Retina (tissue), 1 donor: ENCODE measurements at places on chromosomes 11 and 22.

- no peak for DNase-seq
These were observed 124.5 kb downstream of the KCNQ1 start for GRCh38 chr11:2569321-2569721.

DNA sequence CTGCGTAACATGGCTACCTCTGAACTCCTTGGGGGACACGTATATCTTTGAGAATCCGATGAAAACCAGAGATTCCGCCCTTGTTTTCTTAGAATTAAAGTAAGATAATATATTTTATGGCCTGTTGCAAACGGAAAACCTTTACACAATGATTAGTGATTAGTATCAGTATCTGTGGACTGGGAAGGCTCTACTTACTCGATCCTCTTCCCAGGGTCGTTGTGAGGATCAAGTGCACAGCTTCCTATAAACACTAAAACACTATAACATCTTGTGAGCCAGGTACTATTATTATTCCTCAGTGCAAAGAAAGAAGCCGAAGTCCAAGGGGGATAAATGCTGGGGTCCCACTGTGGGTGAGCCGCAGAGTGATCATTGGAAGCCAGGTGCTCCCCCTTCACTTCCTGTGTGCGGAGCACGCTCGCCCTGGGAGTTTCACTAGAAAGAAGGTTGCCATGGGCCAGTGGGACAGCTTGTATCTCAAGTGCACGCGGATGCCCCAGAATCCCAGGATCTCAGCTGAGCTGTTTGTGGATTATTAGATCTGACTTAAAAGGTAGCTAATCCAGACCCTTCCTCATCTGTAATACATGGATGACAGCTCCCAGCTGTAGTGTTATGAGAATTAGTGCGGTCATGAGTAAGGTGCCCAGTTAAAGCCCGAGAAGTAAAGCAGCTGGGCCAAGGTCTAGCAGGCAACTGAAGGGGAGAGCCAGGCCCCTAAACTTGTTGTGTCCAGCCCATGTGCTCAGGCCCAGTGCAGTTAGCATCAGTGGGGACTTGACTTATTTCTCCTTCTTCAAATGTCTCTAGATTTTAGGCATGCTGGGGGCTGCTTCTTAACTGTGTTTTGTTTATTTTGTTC is 839 bp downstream of the CBY1 start:
- peak; percentile 68 for DNase-seq

DNA sequence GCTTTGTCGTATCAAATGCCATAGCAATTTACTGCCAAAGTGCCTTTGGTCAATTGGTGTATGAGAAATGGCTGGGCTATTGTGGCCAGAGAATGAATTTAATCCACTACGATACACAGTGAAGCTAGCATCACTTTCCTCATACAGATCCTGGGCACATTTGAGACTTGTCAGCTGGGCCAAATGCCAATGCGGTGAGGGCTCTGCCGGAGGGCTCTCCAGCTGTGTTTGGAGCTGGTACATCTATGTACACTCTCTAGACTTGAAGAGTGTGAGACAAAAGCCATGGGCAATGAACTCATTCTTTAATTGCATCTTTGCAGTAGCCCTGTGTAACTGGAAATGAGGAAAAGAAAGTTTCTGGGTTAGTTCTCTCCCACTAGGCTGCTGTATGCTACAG is 1052.9 kb downstream of the NTM start:
- no peak for DNase-seq

DNA sequence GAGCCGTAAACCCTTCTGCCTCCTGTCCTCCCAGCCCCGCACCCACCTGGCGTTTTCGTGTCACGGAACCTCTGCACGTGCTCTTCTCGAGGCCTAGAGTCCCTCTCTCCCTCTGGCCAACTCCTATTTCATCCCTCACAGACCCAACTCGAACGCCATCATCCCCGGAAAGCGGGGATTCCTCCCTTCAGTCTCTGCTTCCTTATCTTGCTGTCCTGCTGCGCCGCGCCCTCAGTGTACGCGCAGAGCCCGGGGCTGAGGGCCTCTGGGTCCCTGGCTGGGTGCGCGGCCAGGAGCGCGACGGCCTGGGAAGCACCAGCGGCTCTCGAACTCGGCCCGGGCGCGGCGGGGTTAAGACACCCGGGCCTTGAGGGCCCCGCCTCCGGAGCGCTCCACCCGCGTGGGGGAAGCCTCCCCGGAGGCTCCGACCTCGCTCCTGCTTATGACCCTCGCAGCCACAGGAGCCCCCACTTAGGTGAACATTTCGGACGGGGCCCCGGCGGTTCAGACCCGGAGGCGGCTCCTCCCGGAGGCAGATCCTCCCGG is 398 bp upstream of the ATG16L2 start:
- DNase-seq = peak; percentile 96

- DNase-seq = no peak
These were observed 274.4 kb upstream of the SYN3 start for GRCh38 chr22:33332538-33332937.

- no peak for DNase-seq
These were observed 47.8 kb upstream of the PTPRJ start for GRCh38 chr11:47932544-47932943.

- no peak for DNase-seq
These were observed 323.7 kb downstream of the MIAT start for GRCh38 chr22:26981111-26981510.

DNA sequence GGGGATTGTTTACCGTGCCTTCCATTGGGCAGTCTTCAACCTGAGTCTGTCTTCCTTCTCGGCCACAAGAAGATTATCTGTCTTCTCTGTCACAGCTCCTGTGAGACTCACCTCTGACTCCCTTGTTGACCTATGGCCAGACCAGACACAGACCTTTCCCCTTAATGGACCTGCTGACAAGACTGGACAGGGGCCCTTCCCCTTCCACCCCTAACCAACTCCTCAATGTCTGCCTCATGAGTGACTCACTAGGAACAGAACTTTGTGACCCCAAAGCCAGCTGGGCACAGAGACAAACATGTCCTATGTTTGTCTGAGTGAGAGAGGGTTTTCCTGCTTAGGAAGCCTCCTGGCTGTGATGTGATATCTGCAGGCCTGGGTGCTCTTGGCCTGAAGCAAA is 405.0 kb downstream of the BRD1 start:
- no peak for DNase-seq

DNA sequence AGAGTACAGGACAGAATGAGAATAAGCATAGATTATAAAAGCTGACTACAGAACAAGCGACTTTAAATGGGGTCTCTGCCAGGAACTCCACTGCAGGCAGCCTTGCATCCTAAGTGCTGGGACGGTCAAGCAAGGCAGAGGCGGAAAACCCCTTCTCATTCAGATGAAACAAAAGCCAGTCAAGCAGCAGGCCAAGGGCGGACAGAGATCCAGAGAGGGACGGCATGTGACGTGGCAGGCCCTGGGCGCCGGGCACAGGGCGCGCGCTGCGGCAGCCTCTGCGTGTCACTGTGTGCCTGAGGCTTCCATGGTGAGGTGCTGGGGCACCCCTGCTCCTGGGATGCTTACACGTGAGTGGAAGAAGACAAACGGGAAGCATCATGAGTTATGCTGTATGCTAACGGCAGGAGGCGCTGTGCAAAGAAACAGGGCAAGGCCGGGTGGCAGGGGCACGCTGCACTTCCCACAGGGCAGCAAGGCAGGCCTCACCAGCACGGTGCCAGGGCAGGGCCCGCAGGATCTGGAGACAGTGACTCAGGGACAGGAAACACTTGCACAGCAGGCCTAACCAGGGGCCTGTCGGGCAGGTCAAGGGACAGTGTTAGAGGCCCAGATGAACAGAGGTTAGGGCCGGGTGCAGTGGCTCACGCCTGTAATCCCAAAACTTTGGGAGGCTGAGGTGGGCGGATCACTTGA is 6.2 kb downstream of the TOLLIP start:
- no peak for DNase-seq

DNA sequence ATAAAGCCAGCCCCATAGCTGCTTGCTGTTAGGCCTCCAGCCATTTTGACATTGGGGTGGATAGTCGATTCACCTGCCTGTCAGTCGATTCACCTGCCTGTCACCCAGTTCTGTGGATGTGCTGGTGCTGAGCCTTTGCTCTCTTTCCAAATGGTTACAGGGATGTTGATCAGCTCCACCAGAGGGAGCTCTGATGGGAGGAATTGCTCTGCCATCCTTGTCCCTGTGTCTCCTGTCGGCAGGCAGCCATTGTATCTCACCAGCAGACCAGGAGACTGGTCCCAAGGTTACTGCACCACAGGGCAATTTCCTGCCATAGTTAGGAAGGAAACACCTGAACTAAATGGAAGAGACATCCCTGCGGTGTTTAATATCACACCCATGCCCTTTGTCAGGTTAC is 6.1 kb downstream of the MPEG1 start:
- DNase-seq = peak; percentile 35

GRCh38 chr11:133800666-133801065 is 44.6 kb downstream of the SPATA19 start:
- no peak for DNase-seq

DNA sequence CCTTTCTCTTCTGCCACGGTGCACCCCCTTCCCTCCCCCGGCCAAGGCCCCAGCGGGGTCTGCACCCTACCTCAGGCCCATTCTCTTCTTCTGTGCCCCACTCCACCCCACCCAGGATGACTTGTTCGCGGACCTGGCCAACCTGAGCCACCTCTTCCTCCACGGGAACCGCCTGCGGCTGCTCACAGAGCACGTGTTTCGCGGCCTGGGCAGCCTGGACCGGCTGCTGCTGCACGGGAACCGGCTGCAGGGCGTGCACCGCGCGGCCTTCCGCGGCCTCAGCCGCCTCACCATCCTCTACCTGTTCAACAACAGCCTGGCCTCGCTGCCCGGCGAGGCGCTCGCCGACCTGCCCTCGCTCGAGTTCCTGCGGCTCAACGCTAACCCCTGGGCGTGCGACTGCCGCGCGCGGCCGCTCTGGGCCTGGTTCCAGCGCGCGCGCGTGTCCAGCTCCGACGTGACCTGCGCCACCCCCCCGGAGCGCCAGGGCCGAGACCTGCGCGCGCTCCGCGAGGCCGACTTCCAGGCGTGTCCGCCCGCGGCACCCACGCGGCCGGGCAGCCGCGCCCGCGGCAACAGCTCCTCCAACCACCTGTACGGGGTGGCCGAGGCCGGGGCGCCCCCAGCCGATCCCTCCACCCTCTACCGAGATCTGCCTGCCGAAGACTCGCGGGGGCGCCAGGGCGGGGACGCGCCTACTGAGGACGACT is 15.9 kb downstream of the RTN4RL2 start:
- DNase-seq = peak; percentile 49

DNA sequence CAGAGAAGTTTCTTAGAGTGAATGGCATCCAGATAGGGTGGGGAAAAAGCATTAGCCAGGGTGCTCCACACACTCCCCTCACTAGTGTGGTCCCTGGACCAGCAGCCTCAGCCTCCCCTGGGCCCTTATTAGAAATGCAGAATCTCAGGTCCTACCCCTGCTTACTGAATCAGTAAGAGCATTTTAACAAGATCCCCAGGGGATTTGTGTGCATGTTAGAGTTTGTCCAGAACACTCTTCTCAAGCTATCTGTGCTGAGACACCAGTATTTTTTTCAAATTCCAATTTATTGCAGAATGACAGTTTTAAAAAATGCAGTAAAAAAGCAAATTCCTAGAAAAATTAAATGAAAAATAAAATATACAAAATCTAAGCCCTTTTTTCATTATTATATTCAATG is 123.1 kb downstream of the MIAT start:
- no peak for DNase-seq

- DNase-seq = no peak
These were observed 1059.4 kb upstream of the CCDC90B start for GRCh38 chr11:84345597-84345996.

GRCh38 chr22:35337932-35338331 is 38.2 kb downstream of the TOM1 start:
- DNase-seq = no peak

DNA sequence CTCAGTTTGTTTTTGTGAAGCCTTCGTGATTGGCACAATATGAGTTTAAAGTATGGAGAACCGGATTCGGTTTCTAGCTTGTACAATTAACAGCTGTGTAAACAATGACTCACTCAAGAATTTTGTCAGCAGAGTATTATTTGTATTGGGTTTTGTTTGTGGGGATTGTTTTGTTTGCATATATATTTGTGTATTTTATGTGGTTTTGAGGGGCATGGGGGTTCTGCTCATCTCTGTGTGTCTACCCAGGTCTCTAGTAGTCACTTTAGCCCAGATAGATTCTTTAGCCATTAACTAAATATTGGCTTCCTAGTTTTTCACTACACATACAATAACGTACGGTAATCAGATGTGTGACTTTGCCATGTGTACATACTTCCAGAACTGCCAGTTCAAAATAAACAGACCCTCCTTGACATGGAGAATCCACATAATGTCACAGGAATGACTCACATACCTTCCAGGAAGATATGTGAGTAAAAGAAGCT is 7.5 kb upstream of the MS4A7 start:
- no peak for DNase-seq

GRCh38 chr11:78310500-78310909 is 107.1 kb downstream of the GAB2 start:
- no peak for DNase-seq
